ENCODE measurements at places on chromosomes 5 and 9.

GRCh38 chr5:173265433-173265832 is 30.4 kb upstream of the NKX2-5 start:
- DNase-seq, result no peak

DNA sequence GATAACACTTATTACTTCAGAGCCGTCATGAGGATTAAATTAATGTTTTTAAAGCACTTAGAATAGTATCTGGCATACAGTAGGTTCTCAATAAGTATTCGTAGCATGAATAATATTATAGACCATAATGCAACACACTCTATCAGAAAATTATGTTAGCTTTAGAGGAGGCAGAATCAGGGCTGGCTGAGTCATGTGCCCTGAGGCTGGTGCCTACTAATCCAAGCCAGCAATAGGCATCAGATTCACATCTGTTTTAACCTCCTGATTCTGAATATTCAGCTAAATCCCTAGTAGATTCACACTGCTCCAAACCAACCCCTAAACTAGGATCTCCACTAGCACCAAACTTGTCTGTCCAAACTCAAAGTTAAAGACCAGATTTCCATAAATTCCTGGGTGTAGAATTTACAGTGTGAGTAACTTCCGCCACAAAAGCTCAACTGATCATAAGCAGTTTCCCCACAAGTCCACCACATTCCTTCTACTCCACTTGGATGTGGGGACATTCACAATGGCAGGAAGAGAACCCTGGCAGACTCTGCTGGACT is 170.0 kb upstream of the DAPK1 start:
- no peak for DNase-seq

GRCh38 chr5:113204525-113205161 is 228.0 kb downstream of the DCP2 start:
- DNase-seq, result peak; percentile 41

GRCh38 chr9:20508242-20508641 is 114.1 kb downstream of the MLLT3 start:
- no peak for DNase-seq

DNA sequence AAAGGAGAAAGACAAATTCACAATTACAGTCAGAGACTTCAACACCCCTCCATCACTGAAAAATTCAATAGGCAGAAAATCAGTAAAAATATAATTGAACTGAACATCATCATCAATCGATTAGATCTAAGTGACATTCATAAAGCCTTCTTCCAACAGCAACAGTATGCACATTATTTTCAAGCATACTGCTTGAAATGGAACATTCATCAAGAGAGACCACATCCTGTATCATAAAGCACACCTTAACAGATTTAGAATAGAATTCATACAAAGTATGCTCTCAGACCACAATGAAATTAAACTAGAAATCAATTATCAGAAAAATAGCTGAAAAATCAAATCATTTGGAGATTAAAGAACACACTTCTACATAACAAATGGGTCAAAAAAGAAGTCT is 39.1 kb downstream of the ERMP1 start:
- DNase-seq, result no peak

DNA sequence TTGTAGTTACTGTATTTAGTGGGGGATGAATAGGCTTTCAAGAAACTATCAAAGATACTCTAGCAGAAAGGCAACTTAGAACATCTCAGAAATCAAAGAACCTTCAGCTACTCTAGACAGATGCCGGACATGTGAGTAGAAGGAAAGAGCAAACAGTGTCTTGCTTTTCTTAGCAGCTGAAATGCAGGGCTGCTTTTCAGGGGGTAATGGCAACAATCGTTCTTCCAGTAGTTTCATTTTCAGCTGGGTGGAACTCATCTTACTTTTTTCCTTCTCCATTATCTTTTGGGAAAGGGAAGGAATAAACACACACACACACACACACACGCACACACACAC is 281.6 kb downstream of the CRB2 start:
- DNase-seq, result peak; percentile 14

DNA sequence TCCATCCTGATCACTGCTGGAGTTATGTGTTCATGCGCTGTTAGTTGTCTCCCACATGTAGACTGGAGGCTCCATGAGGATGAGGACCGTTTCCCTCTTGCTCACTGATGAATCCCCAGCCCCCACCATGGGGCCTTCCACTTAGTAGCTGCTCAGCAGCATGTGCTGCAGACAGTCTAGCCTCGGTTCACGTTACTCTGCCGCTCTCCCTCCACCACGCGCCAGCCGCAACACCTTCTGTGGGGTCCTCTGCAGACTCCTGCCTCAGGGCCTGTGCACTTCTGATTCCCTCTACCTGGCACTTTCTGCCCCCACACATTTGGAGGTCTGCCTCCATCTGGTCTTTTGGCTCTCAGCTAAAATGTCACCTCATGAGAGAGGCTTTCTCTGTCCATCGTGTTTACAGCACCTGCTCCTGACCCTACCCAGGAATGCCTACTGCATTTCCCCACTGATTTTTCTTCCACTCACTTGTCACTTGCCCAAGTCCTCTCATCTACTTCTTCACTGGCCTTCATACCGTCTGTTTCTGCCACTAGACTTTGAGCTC is 36.3 kb downstream of the STK10 start:
- DNase-seq, result no peak

DNA sequence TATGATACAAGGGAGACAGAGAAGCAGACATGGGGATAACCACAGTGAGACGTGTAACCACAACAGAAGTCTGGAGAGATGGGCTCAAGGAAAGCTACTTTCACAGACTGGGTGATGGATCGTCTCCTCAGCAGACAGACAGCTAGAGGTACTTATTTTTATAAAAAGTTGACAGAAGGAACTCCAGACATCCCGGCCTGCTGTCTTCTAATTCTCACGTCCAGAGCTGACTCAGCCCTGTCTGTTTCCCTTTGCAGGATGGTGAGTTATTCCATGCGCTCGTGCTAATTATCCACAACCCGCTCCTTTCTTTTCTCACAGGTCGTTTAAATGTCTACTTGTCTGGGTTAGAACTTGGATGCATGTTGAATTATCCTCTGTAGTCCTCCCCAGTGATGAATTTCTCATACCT is 304.5 kb downstream of the CWC27 start:
- peak; percentile 94 for DNase-seq

DNA sequence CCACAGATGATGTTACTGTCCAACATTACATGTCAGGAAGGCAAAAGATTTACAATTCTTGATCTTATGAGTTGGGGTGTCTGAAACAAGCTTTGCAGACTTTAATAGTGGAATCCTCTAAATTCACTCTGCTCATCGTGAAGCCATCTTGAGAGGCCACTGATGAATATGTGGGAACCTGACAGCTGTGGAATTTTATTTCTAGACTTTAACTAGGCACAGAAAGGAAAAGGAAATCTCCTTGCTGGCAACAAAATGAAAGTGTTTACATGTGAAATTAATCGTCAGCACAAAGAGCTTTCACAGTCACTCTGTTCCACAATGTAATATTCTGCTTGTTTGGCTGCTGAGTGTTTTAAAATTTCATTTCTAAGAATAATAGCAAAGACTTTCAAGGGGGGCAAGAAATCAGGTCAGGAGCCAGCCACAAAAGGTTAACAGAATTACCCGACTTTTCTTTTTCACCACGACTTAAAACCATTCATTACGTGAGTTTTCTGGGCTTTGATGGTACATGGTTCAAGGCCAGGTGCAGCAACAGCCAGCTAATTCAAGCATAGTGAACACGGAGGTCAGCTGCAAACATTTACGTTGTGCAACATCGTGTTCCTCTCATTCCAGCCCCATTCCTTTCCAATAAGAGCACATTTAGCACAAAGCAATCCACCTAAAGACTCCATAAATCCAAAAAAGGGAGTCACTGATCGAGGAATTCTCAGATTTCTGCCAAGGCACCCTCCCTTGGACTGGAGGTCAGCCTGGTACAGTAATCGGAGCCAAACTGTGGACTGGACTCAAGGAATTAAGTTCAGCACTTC is 14.6 kb downstream of the NREP start:
- DNase-seq, result peak; percentile 90

DNA sequence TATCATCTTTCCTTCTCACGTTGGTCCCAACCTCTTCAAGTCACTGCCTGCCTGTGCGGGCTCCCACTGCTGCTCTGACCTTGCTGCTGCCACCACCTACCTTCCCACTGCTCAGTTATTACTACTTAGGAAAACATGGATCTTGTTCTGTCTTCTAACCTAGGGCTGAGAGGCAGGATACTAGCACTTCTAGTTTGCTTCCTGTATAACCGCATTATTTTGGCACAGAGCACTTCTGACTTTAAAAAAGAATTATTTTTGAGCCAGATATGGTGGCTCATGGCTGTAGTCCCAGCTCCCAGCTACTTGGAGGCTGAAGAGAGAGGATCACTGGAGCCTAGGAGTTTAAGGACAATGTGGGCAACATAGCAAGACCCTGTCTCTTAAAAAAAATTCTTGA is 135.4 kb upstream of the GNA14 start:
- no peak for DNase-seq

DNA sequence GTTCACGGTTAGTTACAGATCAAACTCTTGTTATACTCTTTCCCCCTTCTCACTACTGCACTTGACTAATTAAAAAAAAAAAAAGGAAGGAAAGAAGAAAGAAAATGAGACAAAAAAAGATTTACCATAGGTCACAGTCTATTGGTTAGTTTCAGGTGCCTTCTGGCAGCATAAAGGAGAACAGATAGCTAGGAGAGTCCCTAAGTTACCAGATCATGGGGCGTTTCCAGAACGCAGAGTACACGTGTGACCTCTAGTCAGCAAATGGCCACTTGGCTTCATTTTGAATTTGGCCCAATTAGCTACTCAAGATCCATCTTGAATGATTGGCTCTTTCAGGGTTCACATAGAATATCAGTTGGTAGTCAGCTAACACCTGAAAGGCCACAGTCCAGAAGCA is 20.3 kb upstream of the TMEM171 start:
- no peak for DNase-seq

DNA sequence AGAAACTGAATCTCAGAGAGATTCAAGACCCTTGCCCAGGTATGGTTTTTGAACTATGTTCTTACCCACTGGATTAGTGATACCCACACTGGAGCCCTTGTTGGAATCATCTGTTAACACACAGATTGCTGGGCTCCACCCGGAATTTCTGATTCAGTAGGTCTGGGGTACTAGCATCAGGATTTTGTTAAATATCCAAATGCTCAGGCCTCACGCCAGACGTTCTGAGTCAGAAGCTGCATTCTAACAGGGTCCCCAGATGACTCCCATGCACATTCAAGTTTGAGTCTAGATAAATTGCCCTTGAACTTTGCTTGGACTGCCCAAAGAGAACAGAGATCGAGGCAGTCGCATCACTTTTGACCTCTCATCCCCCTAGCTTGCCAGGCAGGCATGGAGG is 182.0 kb upstream of the WWC1 start:
- DNase-seq, result peak; percentile 86

- DNase-seq, result no peak
Measured at GRCh38 chr5:147472664-147473475, 37.0 kb downstream of the DPYSL3 start.

GRCh38 chr5:38143384-38143783 is 115.0 kb upstream of the EGFLAM start:
- no peak for DNase-seq

DNA sequence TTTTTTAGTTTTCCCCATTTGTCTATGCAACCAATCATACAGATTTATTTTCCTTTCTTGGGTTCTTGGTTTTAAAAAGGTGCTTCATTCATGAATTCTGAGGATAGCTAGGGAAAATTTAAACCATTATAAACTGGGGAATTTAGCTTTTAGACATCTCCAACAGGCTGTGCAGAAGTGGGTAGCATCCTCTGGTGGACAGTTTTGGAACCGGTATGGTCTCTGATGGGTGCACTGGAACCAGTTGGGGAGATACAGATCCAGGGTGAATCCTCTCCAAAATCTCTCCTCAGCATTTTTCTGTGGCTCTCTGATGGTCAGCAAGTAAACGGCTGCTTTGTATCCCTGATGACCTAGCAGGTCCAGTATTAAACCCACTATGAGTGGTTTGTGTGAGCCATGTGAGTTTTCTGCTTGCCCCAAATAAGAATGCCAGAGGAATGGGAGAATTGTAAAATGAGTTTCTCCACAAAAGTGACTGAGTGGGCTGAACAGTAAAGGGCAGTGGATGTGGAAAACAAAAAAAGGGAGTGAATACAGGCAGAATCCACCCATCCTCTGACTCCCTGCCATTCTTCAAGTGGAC is 9.1 kb upstream of the DNAJC25 start:
- DNase-seq, result peak; percentile 38

GRCh38 chr9:88579050-88579715 is 44.2 kb downstream of the NXNL2 start:
- DNase-seq, result no peak

GRCh38 chr9:104758974-104759373 is 5.0 kb upstream of the NIPSNAP3B start:
- DNase-seq, result no peak
